Stimulated activated CD8-positive, alpha-beta memory T cell treated with anti-CD3 and anti-CD28 coated beads, Interleukin-4, amount 100 ng/mL, for 4 hours (primary cell): ENCODE measurements at places on chromosomes 5 and 9.

GRCh38 chr5:38463634-38464521 lies 92.6 kb downstream of the LIFR start:
- DNase-seq: no peak

DNA sequence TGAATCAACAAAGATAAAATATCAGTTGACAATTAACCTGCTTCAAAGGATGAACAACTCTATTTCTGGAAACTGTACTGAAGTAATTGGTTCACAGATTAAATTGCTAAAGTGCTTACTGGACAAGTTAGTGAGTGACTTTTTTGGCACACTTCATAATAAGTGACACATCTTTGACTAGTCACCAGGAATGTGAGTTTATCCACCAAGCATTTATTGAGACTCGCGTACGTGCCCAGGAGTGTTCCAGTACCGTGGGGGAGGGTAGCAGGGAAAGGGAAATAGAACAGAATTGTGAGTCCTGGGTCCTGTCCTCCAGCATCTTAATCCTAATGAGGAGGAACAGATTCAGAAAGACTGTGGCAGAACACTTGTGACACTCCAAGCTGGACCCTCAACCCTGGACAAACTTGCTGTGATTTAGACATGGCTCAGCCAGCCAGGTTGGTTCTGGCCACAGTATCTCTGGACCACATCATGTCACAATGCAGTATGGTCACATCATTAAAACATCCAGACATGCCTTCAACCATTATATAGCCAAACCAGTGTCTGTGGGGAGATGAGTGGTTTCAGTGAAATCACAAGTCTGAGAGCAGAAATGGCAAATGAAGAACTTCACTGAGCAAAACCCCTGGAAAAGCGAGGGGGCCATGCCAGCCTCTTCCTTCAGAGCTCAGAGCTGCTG lies 623.1 kb downstream of the BNC2 start:
- DNase-seq: no peak

DNA sequence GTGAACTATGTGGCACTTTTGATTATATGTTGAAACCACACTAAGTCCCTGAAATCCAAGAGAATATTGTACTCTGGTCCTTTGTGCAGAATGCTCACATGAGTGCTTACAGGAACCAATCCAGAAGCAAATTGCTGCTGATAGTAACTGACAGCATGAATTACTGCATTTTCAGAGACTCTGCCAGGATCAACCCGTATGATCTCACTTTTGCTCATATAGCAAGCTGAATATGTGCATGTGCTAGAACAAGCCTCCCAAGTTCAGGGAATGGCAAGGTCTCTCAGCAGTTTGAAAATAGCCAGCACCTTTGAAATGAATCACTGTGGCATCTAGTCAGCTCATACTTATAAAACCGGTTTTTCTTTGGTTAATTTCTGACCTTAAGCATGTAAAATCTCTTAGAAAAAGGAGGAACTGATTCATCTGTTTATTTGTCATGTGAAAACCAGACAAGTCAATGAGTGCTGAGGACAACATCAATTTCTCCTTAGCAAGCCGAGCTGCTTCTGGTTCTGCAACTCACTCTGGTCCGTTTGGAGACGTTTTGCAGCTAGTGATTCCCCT lies 215.7 kb upstream of the ELL2 start:
- no peak for DNase-seq

DNA sequence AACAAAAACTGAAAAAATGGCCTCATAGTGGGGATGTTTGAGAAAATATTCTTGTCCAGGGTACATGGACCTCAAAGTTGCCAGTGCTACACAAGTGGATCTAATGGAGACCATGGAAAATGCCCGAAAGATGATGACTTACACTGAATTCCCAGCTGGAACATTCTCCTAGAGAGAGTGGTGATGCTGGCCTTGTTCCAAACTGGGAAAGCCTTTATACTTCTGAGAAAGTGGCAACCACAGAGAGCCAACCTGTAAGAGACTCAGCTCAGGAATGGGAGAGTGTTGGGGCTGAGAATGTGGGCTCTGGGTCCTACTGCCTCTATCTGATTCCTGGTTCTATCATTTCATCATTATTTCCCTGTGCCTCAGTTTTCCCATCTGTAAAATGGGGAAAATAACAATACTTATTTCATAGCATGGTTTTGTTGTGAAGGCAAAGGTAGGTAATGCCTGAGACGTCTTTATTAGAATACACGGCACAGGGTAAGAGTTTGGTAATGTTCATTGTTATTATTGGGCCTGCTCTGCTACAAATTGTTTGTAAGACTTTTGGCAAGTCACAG lies 229.0 kb upstream of the PANK3 start:
- no peak for DNase-seq

- no peak for DNase-seq
These were observed 32.5 kb upstream of the ZNF366 start for GRCh38 chr5:72539726-72540125.

- no peak for DNase-seq
These were observed 528.8 kb upstream of the GRAMD2B start for GRCh38 chr5:125894383-125894782.

DNA sequence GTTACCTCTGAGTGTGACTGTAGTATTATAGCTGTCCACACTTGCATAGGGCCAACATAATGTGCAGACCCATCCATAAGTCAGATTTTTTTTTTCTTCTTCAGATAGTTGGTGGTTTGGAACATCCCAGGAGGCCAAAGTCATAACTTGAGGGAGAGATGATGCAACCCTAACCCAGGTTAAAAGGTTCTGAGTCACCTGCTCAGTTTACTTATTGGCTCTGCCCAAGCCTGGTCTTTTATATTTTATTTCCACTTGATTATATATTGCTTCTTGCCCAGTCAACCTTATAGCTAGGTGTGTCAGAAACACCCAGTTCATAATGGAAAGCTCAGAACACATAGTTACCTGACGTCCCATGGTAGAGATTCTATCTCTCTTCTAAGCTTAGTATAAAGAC lies 113.1 kb upstream of the PCSK1 start:
- no peak for DNase-seq
